Caco-2 (cell line): ENCODE measurements at places on chromosomes 6 and 20.

- DNase-seq, result no peak
These were observed 5.9 kb downstream of the ULBP1 start for GRCh38 chr6:149969635-149970034.

DNA sequence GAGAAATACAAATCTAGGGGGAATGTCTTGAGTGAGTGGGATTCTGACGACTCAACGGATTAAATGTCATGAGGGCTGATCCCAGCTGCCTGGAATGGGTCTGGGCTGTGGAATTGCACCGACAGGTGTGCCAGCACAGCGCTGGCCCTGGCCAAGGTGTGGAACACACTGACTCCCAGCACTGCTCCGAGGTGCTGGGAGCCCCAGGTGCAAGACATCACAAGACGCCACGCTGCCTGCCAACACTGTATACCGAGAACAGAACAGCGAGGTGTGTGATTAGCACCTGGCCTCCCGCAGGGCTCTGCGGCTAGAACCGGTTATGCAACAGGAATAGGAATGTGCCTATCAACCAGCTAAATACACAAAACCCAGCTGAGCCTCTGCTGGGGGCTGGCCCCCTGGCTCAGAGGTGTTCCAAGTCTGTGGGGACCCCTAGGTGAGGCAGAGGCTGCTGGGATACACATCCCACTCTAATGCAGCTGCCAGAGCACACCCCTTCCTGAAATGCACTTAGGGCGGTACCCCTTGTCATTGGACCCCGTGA is 24.8 kb upstream of the APMAP start:
- peak; percentile 91 for DNase-seq

DNA sequence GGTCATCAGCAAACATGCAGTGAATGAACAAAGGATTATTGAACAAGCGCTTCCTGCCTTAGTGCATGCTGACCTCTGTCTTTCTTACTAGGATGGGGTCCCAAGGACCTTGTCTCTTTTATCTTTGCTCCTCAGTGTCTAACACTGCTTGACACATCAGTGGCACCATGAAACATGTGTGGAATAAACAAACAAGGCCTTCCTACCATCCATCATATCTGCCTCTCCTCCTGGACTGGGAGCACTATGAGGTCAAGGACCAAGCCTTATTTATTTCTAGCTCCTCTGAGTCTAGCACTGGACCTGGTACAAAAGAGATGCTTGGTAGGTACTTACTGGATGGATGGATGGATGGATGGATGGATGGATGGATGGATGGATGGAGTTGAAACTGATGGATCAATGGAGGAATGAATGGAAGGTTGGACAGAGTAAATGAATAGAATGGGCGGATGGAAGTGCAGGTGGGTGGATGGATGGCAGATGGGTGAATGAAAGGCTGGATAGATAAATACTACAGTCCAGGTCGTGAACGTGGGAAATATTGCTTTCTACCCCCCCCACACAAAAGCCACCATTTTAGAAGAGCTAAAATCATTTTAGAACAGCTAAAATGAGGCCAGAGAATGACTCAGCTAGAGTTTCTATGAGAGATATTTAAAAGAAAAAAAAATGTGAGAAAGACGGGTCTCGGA is 104.1 kb upstream of the PTPN1 start:
- DNase-seq, result no peak

- DNase-seq, result no peak
These were observed 19.5 kb downstream of the DUSP22 start for GRCh38 chr6:311679-312220.

DNA sequence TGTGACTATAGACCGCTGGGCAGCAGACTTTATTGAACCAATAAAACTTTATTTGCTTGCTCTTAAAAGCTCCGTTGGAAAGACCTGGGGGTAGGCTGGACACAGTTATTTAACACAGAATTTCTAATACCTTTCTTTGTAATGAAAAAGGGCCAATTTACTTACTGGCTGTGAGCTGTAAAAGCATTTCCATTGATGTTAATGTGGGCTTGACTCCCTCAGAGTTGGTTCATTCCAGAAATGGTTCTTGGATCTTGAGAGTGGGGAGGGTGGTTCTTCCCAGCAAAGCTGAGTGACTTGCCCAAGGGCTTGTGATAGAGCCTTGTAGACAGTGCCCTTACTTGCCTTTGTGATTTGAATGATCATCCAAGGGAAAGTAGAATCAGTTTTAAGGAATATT is 100.6 kb downstream of the SOX4 start:
- no peak for DNase-seq

DNA sequence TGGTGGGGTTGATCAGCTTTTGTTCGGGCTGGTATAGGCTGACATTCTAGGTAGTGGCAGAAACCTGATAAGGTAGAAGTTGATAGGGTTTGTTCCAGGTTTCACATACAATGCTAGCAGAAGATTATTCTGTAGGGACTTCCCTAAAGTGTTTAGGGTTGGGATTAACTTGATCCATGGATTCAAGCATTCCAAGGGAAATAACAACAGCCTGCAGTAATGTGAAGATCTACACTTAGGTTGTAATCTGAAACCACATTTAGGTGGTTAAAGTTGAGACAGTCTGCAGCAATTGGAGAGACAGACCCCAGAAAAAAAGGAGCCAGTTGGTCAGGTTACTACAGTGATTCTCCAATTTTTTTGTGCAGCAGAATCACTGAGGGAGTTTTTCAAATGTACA is 56.1 kb downstream of the GJA1 start:
- DNase-seq, result no peak

- DNase-seq, result no peak
These were observed 1.7 kb upstream of the DLL1 start for GRCh38 chr6:170292407-170293158.
